ENCODE measurements at places on chromosomes 12 and 14.

- peak; percentile 54 for DNase-seq
These were observed 4.0 kb downstream of the CRIP2 start for GRCh38 chr14:105478398-105479251.

- no peak for DNase-seq
These were observed 19.9 kb downstream of the COL2A1 start for GRCh38 chr12:47984331-47984801.

DNA sequence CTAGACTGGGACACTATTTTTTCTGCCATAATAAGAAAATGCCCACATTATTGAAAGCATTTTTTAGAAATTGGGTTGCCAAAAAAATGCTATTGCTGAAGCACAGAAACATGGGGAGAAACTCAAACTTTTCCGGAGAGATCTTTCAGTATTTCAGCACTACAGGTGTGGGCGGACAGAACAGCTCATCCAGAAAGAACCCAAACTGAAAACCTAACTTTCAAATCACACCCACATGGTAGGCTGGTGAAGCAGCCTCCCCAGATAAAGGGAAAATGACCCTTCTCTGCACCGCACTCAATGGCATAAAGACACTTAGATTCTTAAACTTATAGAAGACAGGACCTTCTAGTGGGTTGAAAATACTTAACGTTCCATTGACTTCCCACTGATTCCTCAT is 62.3 kb upstream of the TMPO start:
- DNase-seq: no peak

GRCh38 chr12:14238221-14238792 is 127.2 kb upstream of the ATF7IP start:
- DNase-seq: peak; percentile 59

DNA sequence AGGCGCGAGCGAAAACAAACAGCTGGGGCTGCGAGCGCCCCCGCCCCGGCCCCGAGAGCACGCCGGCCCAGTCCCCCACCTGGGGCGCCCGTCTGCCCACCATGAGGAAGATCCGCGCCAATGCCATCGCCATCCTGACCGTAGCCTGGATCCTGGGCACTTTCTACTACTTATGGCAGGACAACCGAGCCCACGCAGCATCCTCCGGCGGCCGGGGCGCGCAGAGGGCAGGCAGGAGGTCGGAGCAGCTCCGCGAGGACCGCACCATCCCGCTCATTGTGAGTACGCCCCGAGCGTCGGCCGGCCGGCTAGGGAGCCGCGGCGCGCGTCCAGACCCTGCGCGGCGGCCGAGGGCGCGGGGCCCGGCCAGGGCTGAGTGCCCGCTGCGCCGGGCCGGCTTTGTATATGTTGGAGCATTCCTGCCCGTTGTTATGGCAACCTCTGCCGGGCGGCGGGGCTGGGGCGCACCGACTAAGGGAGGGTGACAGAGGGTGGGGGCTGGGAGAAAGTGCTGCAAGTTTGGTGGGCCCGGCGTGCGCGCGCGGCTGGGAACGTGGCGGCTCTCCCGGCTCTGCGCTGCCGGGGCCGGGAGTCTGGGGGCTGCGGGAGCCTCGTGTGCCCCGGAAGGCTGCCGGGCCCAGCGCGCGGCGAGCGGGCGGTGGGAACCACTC is 367 bp downstream of the GALNT16 start:
- DNase-seq: no peak

GRCh38 chr12:112303004-112303403 is 79.2 kb downstream of the HECTD4 start:
- peak; percentile 62 for DNase-seq

DNA sequence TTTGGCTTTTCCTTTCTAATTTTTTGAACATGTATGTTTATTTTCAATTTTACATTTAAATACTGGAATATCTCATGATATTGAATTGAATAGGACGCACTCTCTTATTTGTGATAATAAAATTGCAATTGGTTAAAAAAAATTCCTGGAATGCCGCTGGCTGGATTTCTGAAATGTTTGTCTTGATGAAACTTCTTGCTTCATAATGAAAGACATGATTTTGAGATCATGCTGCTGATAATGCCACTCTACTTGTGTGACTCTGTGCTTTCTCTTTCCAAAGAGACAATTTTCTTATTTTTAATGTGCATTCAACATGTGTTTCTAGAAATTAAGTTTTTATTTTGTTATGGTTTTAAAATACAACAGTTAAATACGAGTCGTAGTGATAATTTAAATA is 465.7 kb upstream of the FAR2 start:
- no peak for DNase-seq

DNA sequence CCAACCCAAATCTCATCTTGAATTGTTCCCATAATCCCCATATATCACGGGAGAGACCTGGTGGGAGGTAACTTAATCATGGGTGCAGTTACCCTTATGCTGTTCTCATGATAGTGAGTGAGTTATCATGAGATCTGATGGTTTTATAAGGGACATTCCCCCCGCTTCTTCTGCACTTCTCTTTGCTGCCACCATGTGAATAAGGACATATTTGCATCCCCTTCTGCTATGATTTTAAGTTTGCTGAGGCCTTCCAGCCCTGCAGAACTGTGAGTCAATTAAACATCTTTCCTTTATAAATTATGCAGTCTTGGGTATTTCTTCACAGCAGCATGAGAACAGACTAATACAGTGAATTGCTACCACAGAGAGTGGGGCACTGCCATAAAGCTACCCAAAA is 179.1 kb downstream of the LRIG3 start:
- DNase-seq: no peak

DNA sequence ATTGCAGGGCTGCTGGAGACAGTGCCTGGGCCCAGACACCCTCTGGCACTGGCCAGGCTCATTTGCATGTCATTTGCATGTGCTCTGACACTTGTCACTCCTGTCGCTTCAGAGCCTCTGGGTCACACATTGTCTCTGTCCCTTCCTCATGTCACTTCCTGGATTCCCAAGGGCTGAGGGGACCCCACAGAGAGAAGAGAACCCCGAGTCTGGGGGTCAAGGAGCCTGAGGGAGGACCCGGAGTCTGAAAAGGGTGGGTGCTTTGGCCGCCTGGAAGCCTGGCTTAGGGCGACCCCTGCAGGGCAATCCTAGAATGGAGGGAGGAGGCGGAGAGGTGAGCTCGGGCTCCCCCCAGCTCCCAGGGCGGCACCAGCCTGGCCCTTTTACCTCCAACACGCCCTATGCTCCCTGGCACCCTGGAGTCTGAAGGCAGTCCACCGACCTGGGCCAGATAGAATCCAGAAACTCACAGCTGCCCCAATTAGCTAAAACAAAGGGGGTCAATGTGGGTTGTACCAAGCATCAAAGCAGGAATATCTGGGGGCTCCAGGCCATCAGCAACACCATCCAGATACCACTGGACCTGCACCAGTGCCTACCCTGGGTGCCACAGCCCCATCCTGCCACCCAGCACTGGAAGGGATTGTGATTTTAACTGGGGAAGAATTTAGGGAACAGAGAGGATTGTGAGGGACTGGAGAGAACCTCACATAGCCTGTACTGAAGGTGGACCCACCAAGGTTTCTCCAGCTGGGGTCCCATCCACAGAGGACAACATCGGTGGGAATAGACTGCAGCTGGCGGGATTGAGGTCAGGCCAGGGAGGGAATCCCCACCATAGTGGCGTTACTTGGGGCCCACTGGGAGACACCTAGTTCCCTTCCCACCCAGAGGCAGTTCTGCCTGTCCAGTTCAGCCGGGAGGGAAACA is 21.8 kb upstream of the KRT78 start:
- DNase-seq: peak; percentile 73

GRCh38 chr12:67430708-67431335 is 161.7 kb downstream of the CAND1 start:
- DNase-seq: no peak

- no peak for DNase-seq
These were observed 395.7 kb upstream of the PDE3A start for GRCh38 chr12:19972325-19973288.

DNA sequence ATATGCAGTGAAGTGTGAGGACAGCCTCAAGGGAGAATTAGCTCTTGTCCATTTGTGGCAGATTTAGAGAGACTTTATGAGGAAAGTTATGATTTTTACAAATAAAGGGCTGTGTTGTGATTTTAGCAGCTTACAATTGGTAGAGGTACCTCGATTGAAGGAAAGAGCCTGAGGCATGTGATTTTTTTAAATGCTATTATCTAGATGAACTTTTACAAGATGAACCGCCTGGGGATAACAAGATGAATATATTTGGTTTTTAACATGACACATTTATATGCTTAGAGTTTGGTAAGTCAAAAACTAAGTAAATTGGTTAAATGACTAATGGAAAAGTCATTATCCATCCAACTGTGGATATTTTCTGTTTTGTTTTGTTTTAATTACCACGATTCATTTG is 52.6 kb downstream of the AEBP2 start:
- DNase-seq: no peak

DNA sequence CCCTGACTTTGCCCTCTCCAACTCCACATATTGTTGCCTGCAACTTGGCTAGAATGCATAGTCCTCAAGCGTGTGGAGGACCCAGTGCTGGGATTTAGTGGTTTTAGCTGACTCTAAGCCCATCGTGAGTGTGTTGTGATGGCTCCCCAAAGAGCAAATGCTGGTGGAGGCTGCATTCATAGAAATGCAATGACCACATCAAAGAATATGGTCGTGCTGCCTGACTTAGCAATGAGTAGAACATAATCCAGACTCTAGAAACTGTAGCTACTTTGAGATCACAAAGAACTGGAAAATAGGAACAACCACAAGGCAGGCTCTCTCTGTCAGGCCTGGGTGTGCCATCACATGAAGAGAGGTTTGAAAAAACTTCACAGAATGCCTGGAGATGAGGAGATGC is 1.3 kb downstream of the DYRK4 start:
- no peak for DNase-seq

DNA sequence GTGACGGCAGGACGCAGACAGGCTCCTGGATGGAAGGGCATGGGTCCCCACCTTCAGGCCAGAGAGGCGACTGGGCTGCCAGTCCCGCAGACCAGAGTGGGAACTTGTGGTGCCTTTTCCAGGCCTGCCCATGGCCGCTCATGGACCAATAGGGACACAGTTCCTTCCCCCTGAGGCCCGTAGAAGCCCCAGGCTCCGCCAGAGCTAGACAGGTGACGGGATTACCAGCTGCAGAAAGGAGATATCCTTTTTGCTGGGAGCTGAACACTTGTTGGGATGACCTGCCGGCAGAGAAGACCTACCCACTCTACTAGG is 73.6 kb upstream of the RASSF8 start:
- DNase-seq: no peak

DNA sequence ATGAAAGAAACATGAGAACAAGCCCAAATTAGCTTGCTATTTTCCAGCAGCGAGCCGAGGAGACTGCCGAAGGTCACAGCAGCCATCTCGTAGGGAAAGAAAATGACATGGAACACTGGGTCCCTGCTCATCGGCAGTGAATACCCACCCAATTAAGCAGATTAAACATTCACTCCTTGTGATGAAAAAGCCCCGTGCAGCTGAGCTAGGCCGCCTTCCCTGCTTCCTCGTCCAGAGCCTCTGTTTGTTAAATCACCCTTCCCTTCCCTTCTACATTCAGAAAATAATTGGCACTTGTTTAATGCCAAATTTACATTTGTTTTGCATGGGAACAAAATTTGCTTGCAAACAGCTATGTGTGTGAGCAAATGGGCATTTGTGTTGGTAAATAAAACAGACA is 342.5 kb downstream of the RMST start:
- DNase-seq: no peak

DNA sequence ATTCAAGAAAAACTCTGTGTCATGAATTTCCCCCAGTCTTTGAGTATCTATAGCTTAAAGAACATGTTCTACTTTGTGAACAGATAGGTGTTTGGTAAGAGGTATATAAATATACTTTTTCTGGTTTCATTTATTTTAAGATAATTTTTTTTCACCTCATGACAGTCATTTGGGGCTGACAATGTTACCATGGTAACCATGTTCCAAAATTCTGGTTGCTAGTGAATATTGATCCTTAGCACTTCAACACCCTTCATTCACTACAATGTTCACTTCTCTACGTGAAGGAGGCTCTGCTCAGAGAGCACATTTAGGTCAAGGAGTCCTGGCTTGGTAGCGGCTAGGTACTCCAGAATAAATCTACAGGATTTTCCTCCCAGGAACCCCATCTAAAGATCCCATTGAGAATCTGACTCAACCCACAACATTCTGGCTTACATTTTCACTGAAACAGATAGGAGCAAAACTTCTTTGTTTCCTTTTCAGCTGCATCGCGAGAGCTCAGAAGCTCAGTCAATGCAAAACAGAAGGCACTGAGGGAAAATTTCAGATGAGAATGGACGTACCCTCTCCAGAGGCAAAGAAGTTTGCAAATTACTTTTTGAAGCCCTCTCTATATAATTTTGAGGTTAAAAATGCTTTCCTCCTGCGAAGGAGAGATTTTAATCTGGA is 93.6 kb downstream of the ARF6 start:
- no peak for DNase-seq

GRCh38 chr12:132711080-132711843 is 620 bp downstream of the PGAM5 start:
- peak; percentile 12 for DNase-seq

GRCh38 chr12:106760184-106760531 is 14.3 kb upstream of the RIC8B start:
- peak; percentile 64 for DNase-seq

GRCh38 chr12:10369557-10370415 is 20.1 kb downstream of the KLRK1 start:
- peak; percentile 49 for DNase-seq

- no peak for DNase-seq
These were observed 54.0 kb downstream of the PHLDA1 start for GRCh38 chr12:75977590-75977951.

DNA sequence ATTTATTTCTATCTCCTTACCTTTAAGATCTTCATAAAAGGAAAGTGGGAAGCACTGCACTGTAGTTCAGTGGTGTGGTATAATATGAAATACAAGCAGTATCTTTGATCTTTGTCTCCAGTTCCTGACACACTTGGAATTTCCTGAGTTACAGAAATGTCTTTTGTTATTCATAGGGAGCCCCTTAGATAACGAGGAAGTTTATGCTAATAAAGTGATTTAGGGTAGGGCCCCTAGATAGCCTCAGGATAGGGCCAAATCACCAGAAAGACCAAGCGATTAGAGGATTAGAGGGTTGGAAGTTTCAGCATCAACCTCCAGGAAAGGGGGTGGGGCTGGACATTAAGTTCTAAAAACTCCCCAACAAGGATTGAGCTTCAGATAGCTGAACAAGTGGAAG is 29.9 kb upstream of the DDHD1 start:
- DNase-seq: no peak

GRCh38 chr12:22018860-22019259 is 27.2 kb upstream of the CMAS start:
- DNase-seq: peak; percentile 10

GRCh38 chr12:32344047-32344446 is 55.3 kb upstream of the FGD4 start:
- DNase-seq: no peak

DNA sequence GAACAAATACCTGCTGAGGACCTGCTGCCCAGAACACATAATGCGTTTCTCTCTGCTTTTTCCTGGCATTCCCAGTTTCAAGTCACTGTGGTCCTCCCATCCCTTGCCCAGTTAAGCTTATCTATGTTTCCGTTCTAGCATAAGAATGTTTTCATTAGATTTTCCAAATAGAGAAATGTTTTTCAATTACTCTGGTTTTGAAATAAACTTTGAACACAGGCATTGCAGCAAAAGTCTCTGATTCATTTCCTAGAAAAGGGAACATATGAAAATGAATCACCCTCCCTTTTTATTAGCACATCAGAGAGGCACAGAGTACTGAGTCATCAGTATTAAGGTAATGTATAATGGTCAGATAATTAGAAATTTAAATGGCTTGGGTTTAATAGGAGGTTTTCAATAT is 201.1 kb upstream of the TMEM260 start:
- no peak for DNase-seq
